ENCODE measurements at places on chromosomes 11 and 22.

GRCh38 chr11:60918251-60918938 is 4.4 kb downstream of the TMEM109 start:
- DNase-seq: no peak

DNA sequence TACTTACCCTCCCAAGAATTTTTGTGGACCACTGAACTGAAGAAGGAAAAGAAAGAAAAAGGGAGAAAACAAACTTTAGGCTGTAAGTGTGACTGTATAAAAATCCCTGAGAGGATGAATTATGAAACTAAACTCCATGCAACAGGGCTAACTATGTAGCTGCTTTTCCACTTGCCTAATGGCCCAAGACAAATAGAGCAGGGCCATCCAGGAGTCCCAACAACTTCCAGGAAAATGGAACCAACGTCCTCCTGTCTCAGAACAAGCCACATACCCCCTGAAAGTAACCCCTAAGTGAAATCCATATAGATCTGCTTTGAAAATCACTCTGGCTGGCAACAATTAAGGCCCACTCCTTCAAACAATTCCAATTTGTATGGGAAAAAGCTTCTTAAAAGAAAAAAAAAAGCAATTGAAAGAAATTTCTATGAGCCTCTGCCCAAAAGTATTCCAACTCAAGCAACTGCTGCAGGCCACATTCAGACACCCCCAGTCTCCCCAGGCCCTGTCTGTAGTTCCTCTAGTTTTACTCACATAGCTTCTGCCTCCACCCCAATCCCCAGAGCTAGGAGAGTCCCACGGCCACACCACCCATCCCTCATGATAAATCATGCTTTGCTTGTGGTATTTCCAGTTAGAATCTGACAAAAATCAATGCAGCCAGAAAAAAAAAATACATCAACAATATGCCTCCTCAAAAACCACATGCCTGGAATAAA is 12.7 kb downstream of the RBFOX2 start:
- DNase-seq: no peak

DNA sequence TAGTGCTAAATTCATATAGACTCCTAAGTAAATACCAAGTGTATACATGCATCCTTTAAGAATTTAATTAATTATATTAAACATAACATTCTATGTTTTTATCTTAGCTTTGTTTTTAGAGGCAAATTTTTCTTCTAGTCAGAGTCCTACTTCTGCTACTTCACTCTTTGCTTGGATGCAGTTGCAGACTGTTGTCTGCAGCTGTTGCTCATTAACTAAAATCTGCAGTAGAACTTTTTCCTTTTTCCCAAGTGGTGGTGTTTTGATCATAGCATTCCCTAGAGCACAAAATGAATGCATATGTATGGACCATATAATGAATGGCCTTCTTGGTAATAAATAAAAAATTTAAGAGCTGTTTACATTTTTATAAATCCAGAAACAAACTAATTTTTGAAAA is 198.3 kb downstream of the CASP12 start:
- no peak for DNase-seq

DNA sequence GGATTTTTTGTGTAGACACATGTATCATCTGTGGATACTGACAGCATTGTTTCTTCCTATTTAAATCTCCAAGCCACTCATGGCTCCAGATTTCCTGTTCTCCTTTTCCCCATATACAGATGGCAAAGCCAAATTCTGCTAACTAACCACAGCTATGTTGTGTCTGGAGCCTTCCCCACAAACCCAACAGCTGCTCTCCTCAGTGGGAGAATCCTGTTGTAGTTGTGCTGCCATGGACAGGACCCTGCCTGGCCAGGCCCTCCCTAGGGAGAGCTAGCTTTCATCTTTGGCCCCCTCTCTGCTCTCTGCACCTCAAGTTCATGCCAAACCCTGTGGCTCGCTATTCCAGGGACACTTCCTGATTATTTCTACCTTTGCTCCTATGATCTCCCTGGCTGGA is 106.4 kb upstream of the CCDC90B start:
- no peak for DNase-seq

DNA sequence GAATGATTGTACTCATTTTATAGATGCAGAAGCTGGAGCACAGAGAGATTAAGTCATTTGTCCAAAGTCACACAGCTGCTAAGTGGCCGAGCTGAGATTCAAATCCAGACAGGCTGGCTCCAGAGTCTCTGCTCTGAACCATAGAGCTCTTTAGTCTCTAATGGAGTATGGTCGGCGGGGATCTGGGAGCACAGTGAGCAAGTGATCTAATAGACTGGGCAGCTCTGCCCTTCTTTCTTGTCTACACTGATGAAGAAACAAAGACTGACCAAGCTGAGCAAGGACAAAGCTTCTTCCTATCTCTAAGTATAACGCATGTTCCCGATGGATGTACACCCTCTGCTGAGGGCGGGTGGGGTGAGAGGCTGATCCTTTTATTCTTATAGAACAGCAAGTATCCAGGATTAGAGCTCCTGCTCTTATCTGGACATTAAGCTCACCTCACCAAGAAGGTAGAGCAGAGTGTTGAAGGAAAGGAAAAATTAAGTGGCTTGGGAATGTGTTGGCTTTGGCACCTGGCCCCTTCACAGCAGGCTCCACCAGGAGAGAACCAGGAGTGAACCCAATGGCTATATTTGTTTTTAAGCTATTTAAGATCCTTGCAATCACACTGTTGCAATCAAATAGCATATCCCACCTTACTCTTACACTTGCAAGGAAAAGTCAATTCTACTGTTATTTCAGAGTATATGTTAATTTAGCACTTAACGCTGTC is 68.7 kb downstream of the ETS1 start:
- no peak for DNase-seq

GRCh38 chr11:79439410-79439885 is 1.4 kb downstream of the TENM4 start:
- DNase-seq: no peak

DNA sequence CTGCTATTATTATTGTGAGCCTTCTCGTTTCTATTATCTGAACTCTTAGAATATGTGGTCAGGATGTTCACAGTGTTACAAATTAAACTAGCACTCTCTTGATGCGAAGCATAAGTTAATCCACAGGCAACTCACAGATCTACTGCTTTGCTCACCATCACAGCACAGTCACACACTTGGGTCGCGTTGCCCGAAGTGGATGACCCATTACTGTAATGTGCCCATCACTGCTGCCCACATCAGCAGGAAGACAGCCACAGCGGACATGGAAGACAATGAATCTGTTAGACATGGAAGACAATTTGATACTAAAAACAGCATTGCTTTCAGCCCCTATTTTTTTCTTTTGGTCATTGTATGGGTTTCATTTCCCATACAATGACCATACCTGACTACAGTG is 216.4 kb upstream of the B3GAT1 start:
- no peak for DNase-seq

GRCh38 chr11:127492029-127492428 is 491.5 kb upstream of the KIRREL3 start:
- DNase-seq: no peak

- DNase-seq: no peak
These were observed 1883.4 kb upstream of the RAG2 start for GRCh38 chr11:38481391-38481790.

- DNase-seq: no peak
These were observed 1813.1 kb upstream of the RAG2 start for GRCh38 chr11:38411149-38411548.

- no peak for DNase-seq
These were observed 30.7 kb downstream of the PPP2R1B start for GRCh38 chr11:111735262-111736116.

GRCh38 chr22:43014316-43014868 is 557 bp downstream of the PACSIN2 start:
- DNase-seq: no peak

DNA sequence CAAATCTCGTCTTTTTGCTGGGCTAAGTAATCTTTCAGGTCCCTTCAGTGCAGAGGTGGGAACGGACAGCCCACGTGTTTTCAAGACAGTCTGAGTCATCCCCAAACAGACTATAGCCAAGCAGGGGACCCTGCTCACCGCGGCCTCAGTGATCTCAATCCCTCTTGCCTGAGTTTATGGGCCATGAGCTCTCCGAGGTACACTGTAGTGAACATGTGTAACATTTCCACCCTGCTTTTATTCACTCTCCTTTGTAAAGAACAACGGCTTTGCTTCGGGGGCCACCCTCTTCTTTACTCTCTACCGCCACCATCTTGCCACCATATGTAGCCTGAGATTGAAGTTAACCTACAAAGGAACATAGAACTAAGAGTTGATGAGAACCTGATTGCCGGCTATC is 11.5 kb upstream of the KCTD14 start:
- no peak for DNase-seq

- no peak for DNase-seq
These were observed 75.3 kb downstream of the APIP start for GRCh38 chr11:34840736-34841386.

GRCh38 chr22:23401910-23402274 is 178.2 kb downstream of the IGLL1 start:
- no peak for DNase-seq

DNA sequence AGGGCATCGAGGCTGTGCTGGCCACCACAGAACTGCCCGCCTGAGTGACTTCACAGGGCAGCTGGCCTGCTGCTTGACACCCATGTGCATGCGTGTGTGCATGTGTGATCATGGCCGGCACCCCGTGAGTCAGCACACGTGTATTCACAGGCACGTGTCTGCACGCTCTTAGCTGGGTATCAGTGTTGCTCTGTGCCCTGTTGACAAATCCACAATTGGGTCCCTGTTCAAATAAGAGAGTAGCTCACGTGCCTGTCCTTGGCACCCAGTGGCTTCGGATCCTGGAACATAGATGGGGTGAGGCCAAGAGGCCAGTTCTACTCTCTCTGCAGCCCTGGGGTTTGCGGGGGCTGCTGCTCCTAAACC is 14.0 kb downstream of the B3GAT1 start:
- no peak for DNase-seq

GRCh38 chr11:36399745-36400144 is 103.7 kb downstream of the PRR5L start:
- DNase-seq: no peak

GRCh38 chr11:89613911-89614310 is 96.2 kb upstream of the TRIM77 start:
- DNase-seq: no peak

DNA sequence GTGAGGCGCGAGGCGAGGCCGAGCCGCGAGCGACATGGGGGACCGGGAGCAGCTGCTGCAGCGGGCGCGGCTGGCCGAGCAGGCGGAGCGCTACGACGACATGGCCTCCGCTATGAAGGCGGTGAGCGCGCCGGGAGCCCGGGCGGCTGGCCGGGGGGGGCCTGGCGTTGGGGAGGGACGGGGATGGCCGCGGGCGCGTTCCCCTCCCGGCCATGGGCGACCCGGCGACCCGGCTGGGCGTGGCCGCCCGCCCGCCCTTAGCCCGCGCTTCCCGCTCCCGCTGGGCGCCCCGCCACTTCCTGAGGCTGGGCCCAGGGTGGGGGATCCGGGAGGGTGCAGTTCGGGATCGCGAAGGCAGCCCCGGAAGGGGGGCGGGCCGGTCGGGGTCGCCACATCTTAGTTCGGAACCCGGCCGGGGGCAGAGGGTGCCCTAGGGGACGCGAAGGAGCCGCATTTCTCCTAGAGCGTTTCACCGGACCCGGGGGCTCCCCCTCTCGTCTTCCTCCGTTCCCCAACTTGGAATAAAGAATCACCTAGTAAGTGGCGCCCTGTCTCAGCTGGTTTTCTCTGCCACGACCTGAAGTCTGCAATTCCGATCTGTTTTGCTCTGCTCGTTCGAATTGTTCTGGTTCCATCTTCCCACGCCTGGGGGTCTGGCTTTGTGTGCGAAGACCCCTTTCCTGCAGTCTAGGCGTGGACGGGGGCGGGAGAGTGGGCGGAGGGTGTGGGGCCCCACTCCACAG is 536 bp downstream of the YWHAH start:
- DNase-seq: no peak

GRCh38 chr11:121194731-121195596 is 93.9 kb downstream of the TECTA start:
- DNase-seq: peak; percentile 41

- DNase-seq: no peak
These were observed 13.6 kb downstream of the MAML2 start for GRCh38 chr11:96329419-96329818.

GRCh38 chr11:10777393-10777793 is 26.3 kb downstream of the CTR9 start:
- no peak for DNase-seq

- DNase-seq: no peak
These were observed 64.6 kb downstream of the ST3GAL4 start for GRCh38 chr11:126419801-126420697.

DNA sequence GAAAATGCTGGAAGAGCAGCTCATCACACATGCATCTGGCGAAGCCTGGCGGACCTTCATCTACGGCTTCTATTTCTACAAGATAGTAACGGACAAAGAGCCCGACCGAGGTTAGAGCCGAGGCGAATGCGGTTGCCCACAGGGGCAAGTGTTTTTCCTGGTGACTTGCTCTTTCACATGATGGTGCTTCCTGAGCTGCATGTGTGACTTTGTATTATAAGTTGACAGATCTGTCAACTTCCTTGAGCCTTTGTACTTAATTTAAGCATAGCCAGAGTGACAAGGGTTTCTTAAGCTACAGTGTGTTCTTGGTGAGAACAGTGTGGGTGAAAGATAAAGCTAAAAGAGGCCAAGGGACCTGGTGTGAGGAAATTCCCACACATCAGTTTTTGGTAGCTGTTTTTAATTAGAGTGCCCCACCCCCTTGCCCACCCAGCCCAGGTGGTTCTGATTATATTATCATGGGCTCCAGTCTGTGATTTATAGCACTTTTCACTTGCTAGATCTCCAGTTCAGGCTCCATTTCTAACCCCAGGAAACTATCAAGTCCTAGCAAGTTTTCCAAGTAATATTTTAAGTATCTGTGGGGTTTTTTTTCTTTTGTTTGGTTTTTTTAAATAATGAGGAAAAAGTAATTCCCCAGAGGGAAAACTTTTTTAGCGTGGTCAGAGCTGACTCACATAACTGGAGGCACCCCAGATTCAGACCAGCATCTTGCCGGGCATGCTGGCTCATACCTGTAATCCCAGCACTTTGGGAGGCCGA is 68.0 kb upstream of the YWHAH start:
- no peak for DNase-seq

DNA sequence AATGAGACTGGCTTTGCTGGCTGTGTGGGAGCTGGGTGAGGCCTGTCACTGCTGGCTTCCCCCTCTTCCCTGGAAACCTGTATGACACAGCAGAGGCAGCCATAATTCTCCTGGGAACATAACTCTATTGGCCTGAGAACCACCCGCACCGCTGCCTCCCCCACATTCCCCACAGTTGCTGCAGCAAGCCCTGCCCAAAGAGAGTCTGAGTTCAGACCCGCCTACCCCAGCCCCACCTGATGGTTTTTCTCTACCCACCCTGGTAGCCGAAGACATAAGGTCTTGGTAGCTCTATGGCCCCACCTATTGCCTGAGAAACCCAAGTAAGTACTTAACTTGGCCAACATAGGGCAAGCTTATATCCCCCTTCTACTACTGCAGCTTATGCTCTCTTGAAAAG is 174.8 kb downstream of the C11orf91 start:
- no peak for DNase-seq

DNA sequence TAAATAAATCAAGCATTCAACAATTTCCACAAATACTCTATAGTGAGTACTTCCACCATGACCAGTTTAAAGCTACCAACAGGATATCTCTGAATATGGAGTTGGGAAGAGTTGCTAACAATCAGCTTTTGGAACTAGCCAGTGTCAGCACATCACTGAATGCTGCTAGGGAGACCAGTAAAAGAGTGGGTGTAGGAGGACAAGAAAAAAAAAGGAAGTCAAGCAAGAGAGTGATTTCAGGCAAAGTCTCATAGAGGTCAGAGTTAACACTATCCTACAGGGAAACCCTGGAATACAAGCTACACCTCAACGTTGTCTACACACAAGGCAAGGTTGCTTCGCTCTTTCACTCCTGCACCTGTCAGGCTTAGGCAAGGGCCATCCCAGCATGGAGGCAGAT is 24.2 kb downstream of the EIF3F start:
- DNase-seq: no peak

- DNase-seq: no peak
These were observed 84.4 kb downstream of the KCNQ1 start for GRCh38 chr11:2529173-2529572.

All from activated CD4-positive, CD25-positive, alpha-beta regulatory T cell treated with anti-CD3 and anti-CD28 coated beads, Interleukin-2, amount 50 U/mL, for 16 hours (primary cell).